ENCODE measurements at places on chromosomes 5 and 9. TPM values are rescaled to one million over a fixed set of nuclear protein-coding genes. Genes with fewer than 3 reads are reported as not detected.

Gene CARD9
- total RNA-seq: 0.16 TPM

Gene ITGA2
- total RNA-seq: 30.0 TPM

Gene TAL2
- total RNA-seq: not detected

Gene FBN2
- total RNA-seq: 5.7 TPM

Gene RETREG1
- 0.16 TPM for total RNA-seq

Gene ADAMTS13
- total RNA-seq: 3.0 TPM

Gene NR2F1
- total RNA-seq: 63.9 TPM

Gene ZNF883
- 0.50 TPM for total RNA-seq

Gene FRMPD1
- total RNA-seq: not detected

Gene SLC30A5
- total RNA-seq: 29.1 TPM

Gene CNTNAP3B
- total RNA-seq: 361 TPM

Gene UGT3A2
- not detected for total RNA-seq

Gene SLC23A1
- not detected for total RNA-seq

Gene IL4
- total RNA-seq: not detected

Gene FGF1
- total RNA-seq: 0.44 TPM

Gene SPINK13
- not detected for total RNA-seq

Gene CBY3
- total RNA-seq: not detected

Gene XRCC4
- 6.3 TPM for total RNA-seq

Gene CDC25C
- 3.7 TPM for total RNA-seq

Gene ARL14EPL
- total RNA-seq: not detected

Gene SHOC1
- not detected for total RNA-seq

Gene BAAT
- under 0.01 TPM for total RNA-seq

Gene GPX8
- 35.9 TPM for total RNA-seq

Gene ACOT12
- not detected for total RNA-seq

Gene IFNA2
- total RNA-seq: not detected

Gene BAG1
- total RNA-seq: 40.8 TPM

Gene SLC6A19
- total RNA-seq: not detected

Gene GMCL2
- not detected for total RNA-seq

Gene AP3S1
- 42.4 TPM for total RNA-seq

Gene SMIM23
- total RNA-seq: not detected

Gene LHFPL2
- 78.5 TPM for total RNA-seq

Gene TSLP
- total RNA-seq: 0.06 TPM

Gene MAMDC2
- 31.2 TPM for total RNA-seq

Gene OSMR
- total RNA-seq: 21.2 TPM

Gene RAD1
- total RNA-seq: 23.8 TPM

Gene SLC6A18
- total RNA-seq: not detected

Measured in bladder microvascular endothelial cell (primary cell).